ENCODE measurements at places on chromosomes 4 and X.

- DNase-seq = no peak
These were observed 7.4 kb upstream of the UTP3 start for GRCh38 chr4:70680934-70681333.

DNA sequence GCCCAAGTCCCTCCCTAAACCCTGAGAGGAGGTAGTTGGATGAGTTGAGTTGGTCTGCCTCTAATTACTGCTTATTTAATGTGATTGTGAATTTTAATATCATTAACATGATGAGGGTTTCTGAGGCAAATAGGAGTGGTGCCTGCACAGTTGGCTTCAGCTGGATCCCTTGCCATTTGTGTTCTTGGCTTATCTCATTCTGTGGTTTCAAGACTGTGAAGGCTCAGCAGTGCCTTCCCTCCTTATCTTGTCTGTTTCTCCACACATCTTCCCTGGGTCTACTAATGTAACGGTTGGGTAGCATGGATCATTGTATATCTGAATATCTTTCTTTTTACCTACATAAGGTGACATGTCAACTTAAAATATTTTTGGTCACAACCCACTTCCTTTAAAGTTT is 1.6 kb upstream of the SLC10A4 start:
- DNase-seq = no peak

DNA sequence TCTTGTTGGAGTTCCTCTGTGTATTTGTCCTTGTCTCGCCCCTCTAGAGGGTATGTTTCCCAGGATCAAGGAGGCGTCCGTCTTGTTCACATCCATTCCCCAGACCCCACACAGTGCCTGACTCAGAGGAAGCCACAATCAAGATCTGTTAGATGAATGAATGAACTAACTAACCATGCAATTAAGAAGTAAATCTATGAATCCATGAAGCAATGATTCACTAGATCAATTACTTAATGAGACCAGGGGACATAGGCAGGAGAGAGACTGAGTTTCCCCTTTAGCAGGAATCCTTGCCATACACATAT is 11.9 kb downstream of the BLOC1S4 start:
- no peak for DNase-seq

DNA sequence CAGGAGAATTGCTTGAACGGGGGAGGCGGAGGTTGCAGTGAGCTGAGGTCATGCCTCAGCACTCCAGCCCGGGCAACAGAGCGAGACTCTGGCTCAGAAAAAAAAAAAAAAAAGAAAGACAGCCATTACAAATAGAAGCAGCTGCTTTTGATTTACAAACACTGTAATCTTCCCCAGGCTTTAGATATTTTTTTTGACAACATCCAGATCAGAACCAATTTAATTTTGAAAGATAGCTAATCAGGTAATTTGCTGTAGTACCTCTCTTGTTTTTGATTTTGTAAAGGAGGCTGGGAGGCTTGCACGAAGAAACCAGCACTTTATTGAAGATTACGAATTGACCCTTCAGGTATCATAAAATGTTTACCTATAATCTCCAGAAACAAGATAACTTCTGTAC is 107.0 kb downstream of the LDB2 start:
- no peak for DNase-seq
